Stimulated activated CD8-positive, alpha-beta memory T cell treated with anti-CD3 and anti-CD28 coated beads, Interleukin-15, amount 100 ng/mL, for 1 hour (primary cell): ENCODE measurements at places on chromosomes 11 and 22.

- DNase-seq, result no peak
Measured at GRCh38 chr22:24026733-24027132, 15.6 kb downstream of the CABIN1 start.

GRCh38 chr11:25710975-25711374 is 621.0 kb upstream of the ANO3 start:
- no peak for DNase-seq

GRCh38 chr11:76636826-76637460 is 33.6 kb downstream of the LRRC32 start:
- no peak for DNase-seq

DNA sequence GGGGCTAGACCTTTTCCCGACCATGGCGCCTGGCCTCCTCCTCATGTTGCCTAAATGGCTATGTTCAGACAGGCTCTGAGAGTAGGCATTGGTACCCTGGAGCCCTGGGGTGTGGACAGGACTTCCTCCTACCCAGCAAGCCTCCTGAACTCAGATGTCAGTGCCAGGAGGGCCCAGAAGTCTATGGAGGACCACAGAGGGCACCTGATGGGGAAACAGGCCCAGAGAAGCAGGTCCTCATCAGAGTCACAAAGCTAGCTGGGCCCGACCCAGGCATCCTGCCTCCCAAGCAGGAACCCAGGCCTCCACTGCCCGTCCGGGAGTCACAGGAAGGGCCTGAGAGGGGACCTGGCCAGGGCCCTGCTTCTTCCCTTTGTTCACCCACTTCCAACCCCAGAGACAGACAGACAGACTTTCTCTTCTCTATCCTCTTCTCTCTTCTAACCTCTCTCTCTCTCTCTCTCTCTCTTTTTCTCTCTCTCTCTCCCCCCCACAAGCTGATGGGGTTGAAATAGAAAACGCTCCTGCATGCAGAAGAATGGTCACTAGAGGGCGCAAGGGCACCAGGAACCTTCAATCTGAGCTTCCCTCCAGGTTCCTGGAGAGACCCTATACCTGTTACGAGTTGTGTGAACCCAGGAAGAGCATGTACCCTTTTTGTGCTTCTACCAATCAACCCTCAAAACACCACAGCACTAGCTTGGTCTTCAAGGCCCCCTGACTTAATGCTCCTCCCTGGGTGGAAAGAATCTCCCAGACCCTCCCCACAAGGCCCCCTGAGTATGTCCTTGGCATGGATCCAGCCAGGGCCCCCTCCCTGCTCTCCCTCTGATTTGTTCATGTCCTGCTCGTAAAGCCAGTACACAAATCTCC is 27.1 kb downstream of the ARAP1 start:
- peak; percentile 65 for DNase-seq

DNA sequence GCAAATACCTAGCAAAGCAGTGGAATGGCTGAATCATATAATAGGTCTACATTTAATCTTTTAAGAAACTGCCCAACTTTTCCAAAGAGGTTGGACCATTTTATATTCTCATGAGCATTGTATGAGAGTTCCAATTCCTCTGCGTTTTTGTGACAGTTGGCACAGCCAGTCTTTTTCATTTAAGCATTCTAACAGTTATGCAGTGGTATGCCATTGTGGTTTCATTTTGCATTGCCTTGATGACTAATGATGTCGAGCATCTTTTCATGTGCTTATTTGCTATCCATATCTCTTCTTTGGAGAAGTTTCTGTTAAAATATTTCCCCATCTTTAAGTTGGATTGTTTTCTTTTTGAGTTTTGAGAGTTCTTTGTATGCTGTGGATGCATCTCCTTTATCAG is 38.7 kb downstream of the EIF3F start:
- DNase-seq, result no peak

- no peak for DNase-seq
Measured at GRCh38 chr11:111766834-111767142, 599 bp upstream of the PPP2R1B start.

GRCh38 chr11:18468961-18469360 is 13.3 kb downstream of the LDHAL6A start:
- no peak for DNase-seq

DNA sequence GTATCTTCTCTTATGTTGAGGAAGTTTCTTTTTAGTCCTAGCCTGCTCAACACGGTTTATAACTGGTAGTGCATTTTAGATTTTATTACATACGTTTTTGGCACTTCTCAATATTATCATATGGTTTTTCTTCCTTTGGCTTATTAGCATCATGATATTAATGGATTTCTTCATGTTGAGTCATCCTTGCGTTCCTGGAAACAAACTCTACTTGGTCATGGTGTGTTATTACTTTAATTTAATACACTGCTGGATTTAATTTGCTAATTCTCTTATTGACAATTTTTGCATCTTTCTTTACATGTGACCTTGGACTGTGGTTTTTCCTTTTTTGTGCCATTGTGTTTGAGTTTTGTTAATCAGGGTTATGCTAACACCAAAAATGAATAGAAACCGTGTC is 20.5 kb downstream of the IGF2 start:
- DNase-seq, result no peak
